ENCODE measurements at places on chromosomes 11 and 22.

GRCh38 chr11:9132203-9132878 is 40.9 kb upstream of the SCUBE2 start:
- DNase-seq: no peak

DNA sequence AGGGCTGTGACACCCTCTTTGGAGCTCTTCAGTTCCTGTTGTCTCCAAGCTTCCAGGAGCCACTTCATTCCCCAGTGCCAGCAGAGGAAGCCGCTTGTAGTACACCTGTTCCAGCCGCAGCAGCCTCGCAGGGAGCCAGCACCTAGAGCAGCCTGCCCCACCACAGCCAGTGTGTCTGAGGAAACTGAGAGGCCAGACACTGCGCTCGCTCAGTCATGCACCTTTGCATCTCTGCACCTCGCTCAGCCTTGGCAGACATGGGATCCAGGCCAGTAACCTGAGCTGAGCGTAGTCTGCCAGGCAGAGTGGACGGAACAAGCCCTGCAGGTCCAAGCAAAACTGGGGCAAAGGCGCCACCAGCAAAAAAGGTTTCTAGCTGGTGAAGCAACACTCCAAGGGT is 1072.1 kb downstream of the JRKL start:
- no peak for DNase-seq

GRCh38 chr11:95625164-95625900 is 164.2 kb downstream of the FAM76B start:
- DNase-seq: no peak

GRCh38 chr11:123616505-123617198 is 37.8 kb downstream of the SCN3B start:
- no peak for DNase-seq

GRCh38 chr22:31932863-31933262 is 11.5 kb upstream of the YWHAH start:
- DNase-seq: no peak
